ENCODE measurements at places on chromosomes 7 and 10.

DNA sequence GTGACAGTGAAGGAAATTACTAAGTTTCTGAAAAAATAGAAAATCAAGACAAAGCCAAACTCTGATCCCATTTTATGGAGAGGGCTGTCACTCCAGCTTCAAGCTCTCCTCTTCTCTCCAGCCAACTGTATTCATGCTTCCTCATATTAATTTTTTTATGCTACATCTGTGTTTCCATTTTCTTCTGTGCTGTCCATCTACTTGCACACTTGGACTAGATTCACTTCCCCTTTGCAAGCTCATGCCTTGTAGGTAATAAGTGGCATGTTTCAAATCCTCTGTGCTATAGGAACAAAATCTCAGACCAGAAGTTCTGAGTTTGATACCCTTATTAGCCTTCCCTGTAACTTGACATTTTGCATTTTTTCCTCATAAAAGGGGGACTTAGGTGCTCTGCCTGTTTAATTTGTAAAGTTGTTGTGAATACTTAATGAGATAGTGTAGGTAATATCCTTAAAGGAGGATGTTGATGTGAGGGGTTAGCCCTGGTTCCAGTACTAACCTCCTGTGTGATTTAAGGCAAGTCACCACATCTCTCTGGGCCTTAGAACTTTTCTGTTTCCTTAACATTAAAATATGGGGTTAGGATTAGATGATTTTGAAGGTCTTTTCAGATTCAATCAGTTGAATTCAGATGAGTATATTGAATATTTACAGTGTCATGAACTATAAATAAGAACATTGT, 358.8 kb downstream of the BBS9 start:
- DNase-seq, result no peak

DNA sequence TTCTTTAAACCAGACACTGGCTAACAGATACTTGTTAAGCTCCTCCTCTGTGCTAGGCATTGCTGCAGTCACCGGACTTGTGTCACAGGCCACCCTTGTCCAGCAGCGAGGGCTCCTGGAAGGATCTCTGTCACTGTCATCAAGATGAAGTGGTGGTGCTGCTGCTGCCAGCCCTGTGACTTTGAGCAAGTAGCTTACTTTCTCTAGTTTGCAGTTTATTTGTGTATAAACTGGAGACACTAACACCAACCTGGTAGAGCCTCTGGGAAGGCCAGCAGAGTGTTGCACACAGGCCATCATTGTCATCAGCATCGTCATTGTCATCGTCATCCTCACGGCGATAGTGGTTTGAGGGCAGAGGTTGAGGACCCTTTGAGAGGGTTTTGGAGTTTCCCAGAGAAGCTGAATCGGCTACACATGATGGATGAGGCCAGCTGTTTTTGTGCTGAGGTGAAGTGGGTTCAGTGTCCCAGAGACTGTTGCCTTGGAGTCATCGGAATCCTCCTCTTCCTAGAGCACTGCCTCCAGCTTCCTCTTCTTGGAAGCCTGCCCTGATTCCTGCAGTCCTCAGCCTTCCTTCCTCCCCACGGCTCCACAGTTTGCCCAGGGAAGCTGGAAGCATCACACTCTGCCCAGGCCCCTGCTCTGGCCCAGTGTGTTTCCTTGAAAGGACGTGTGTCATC, 128.4 kb downstream of the GRK5 start:
- no peak for DNase-seq

- DNase-seq, result no peak
These were observed 811 bp downstream of the RGS10 start for GRCh38 chr10:119541459-119542356.

DNA sequence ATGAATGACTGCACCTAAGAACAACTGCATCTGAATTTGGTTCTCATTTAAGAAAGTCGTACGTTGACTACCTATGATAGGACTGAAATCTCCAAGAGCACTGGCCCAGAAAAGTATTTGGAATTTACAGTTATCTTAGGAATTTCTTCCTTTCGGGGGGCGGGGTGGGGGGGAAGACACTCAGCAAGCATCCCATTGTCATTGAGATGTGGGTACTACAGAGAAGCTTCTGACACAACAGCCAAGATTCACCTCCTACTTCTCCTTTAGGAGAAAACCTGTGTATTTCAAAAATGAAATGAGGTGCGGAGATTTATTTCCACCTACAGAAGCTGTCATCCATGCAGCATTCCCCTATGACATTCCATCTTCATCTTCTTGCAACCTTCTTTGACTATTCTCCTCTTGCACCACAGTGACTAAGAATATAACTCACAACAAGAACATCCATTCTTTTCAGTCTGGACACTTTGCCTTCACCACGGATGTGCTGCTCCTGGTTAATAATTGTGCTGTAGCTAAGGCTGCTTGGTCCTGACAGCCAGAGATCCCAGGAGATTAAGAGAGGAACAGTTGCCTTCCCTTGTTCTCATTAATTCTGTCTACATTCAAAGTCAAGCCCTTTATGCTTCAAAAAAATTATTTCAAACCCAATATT, 98.4 kb upstream of the FRMD4A start:
- DNase-seq, result no peak

- DNase-seq, result no peak
These were observed 109.1 kb upstream of the AFAP1L2 start for GRCh38 chr10:114513381-114513792.

- no peak for DNase-seq
These were observed 130.8 kb downstream of the DNAJB6 start for GRCh38 chr7:157467496-157468212.

Measured in MG63 (cell line).